ENCODE measurements at places on chromosomes 3 and 15.

DNA sequence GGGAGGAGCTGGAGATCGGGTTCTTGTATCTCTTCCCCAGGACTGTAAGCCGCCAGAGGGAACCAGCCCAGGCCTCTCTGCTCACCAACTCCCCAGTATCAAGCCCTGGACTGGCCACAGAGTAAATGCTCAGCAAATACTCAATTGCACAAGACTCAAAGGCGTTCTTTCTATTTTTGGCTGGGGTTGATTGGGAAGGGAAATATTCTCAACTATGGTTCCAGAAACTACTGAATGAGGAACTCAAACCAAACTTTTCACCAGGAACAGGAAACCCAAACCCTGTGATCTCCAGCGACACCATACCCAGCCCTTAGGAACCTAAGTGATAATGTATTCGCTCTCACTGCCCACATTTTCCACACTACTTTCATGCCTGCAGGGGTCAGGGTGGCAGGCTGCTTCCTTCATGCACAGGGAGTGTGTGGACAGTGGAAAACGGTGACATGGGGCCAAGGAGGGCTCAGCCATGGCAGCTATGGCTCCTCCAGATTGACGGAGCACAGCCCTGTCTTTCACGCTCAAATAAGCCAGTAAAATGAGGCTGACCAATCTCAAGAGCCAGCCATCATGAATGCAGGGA lies 124.7 kb upstream of the RAD18 start:
- DNase-seq, result no peak

DNA sequence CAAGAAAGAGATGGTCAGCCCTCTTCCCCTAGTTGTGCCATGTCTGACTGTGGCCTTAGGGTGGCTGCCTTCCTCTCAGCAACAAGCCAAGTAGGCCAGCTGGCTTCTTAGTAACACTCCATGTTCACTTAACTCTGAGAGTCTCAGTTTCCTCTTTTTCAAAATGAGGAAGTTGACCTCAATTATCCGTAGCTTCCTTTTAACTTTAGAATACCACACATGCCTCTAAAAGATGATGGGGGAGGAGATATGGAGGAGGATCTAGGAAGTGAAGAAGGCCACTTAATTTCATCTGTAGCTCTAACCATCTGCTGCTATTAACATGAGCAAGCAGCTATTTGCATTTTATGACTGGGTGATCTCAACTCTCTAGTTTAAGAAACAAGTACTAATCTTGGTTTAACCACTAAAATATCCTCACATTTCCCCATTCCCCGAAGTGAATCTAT lies 32.9 kb downstream of the CD200R1L start:
- DNase-seq, result no peak

GRCh38 chr3:146148468-146148931 lies 12.5 kb downstream of the PLOD2 start:
- no peak for DNase-seq

GRCh38 chr3:452221-452620 lies 255.7 kb downstream of the CHL1 start:
- no peak for DNase-seq

DNA sequence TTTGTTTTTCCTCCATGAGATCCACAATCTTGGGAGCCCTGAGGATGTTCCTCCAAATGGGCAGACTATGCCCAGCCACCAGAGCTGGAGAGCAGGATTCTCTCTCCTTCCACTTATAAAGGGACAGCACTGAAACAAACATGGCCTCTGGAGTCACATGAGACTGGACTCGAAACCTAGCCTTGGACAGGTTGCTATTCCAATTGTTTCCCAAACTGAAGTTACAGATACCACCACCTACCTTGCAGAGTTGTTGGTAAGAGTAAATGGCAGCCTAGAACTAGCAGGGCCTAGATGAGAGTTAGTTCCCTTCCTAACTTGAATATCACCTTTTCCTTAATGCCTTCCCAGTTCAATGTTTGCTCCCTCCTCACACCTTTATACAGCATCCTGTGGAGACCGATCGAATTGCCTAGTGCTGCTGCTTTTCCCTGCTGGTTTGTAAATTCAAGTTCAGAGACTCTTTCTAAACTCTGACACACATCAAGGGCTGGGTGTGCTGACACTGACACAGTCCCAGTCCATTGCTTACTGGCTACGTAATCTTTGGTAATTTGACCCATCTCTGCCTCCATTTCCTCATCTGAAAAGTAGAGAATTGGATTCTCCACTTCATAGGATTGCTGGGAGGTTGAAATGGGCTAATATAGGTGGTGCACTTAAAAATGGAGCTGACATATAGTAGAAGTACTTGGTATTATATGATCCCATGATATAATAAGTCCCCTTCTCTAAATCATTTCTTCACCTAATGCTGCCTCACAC lies 2.6 kb downstream of the IMP3 start:
- DNase-seq, result no peak

All from activated CD8-positive, alpha-beta memory T cell treated with anti-CD3 and anti-CD28 coated beads, Interleukin-2, amount 10 ng/mL, durations not matched to agents 7 days and 5 days (primary cell).